ENCODE measurements at places on chromosomes 12 and 14.
A peak's percentile ranks its signal among the peaks of the same experiment; 100 is the strongest.

- DNase-seq = no peak
Observed at GRCh38 chr12:60398547-60398946, 802.7 kb downstream of the SLC16A7 start.

DNA sequence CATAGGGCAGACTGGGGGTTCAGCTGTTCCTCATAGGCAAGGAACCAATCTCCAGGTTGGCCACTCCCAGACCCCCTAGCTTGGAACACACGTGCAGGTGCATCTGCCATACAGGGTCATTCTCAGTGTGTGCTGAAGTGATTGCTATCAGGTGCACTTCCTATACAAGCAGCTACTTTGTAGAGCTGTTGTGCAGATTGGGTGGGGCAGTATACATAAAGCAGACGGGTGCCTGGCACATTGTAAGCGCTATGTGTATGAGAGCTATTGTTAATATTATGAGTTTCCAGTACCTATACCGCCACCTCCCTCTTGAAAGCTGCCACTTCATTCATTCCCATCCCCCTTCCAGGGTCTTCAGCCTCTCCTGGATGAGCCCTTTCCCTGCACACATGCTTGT lies 17.3 kb downstream of the IRF2BPL start:
- peak; percentile 62 for DNase-seq

DNA sequence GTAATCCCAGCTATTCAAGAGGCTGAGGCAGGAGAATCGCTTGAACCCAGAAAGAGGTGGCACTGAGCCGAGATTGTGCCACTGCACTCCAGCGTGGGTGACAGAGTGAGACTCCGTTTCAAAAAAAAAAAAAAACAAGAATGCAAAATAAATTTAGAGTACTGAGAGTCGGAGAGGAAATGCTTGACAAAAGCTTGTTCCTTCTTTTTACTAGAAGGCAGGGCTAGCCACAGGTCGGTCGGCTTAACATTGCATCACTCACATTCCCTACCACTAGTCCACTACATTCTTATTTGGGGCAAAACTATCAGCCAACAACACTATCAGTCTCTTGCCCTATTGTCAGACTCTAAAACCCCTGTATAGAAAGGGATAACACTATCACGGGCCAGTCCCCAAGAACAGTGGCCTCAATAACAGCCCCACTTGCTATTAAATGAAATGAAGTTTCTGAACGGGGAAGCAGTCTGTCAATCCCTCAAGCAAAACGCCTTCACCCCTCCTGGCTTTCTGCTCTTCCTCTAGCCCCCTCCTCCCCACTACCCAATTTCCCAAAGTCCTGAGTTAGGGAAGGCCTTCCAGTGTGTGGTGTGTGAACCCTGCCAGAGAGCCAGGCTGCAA lies 1.0 kb downstream of the RNF41 start:
- no peak for DNase-seq

- no peak for DNase-seq
Observed at GRCh38 chr14:93785423-93785822, 2.9 kb downstream of the PRIMA1 start.

- no peak for DNase-seq
Observed at GRCh38 chr12:127231371-127231770, 1035.6 kb upstream of the TMEM132C start.

DNA sequence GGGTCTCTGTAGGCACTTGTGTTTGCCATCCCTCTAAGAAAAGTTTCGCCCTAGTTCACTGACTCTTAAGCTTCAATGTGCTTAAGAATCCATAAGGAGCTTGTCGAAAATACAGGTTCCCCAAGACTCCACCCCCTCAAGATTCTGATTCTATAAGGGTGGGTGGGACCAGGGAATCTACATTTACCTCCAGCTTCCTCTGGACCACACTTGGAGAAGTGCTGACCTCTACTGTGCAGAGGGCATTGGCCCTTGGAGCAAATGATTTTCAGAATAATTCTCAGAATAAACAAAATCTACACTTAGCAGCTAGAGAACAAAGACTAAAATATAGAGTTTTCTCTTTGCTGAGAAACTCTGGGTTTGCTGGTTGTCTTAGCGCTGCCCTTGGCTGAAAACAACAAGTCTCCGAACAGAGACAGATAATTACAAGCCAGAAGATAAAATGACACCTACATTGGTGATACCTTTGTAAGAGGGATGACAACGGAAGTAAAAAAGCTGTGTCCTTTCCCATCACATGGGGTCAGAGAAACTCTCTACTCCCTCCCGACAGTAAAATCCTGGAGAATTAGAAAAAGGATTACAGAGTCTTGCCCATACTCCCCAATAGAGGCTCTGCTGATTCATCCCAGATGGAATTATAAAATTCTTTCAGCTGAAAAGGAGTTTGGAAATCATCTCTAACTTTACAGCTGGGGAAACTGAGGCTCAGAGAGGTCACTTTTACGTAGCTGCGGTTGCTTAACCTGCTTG lies 4.8 kb downstream of the TGFB3 start:
- no peak for DNase-seq

- no peak for DNase-seq
Observed at GRCh38 chr14:37615582-37616289, 20.3 kb downstream of the TTC6 start.
